ENCODE measurements at places on chromosomes 6 and 20.

- no peak for DNase-seq
Measured at GRCh38 chr6:95978230-95978629, 37.5 kb upstream of the FUT9 start.

- no peak for DNase-seq
Measured at GRCh38 chr6:148751793-148752170, 5.0 kb downstream of the UST start.

- no peak for DNase-seq
Measured at GRCh38 chr6:135095716-135096115, 41.1 kb upstream of the HBS1L start.

DNA sequence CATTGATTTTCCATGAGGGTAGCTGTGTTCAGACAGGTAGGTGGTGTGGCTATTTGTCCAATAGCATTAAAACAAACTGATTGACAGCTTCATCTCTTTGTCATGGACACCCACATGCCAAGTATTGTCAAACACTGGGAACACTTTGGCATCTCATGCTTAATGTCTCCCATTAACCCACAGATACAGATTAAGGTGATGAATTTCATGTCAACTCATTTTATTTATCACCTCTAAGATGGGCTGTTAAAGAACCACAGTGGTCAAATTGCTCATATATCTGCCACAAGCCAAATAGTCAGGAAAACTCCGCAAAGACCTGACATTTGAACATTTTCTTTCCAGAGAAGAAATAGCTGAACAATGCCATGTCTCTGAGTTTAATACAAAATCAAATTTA lies 139.1 kb upstream of the SPTLC3 start:
- DNase-seq = no peak

Data from CD8-positive, alpha-beta T cell (primary cell).